ENCODE measurements at places on chromosomes 2 and 18.

GRCh38 chr2:161077367-161078210 lies 82.6 kb upstream of the TANK start:
- DNase-seq = peak; percentile 50

- no peak for DNase-seq
Measured at GRCh38 chr2:95069465-95069864, 44.0 kb downstream of the MAL start.

DNA sequence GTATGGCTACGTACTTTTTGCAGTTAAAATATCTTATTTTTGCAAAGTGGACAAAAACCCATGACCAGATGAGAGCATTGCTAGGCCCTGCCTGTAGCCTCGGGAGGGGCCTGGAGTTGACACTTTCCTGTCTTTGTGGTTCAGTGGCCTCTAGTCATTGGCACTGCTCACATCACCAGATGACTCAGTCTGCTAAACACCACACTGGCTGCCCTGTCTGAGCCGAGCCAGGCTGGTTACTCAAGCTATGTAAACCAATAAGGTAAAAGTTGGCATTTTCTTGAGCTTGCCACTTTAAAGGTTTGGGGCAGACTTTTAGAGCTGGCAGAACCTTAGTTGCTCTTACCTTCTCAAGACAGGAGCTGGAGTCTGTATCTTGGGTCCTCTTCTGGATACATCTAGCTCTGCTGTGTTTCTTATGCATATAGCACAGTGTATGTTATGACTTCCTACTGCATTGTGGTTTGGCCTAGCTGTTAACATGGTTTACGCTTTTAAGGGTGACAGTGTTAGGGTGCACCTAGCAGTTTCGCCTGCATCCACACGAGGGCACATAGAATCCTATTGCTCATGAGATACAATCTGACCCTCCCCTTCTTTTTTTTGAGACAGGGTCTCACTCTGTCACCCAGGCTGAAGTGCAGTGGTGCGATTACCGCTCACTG lies 76.4 kb downstream of the AP1S3 start:
- DNase-seq = peak; percentile 88

- no peak for DNase-seq
Measured at GRCh38 chr2:58070765-58071164, 24.2 kb downstream of the VRK2 start.
